ENCODE measurements at places on chromosomes 5 and 9.

DNA sequence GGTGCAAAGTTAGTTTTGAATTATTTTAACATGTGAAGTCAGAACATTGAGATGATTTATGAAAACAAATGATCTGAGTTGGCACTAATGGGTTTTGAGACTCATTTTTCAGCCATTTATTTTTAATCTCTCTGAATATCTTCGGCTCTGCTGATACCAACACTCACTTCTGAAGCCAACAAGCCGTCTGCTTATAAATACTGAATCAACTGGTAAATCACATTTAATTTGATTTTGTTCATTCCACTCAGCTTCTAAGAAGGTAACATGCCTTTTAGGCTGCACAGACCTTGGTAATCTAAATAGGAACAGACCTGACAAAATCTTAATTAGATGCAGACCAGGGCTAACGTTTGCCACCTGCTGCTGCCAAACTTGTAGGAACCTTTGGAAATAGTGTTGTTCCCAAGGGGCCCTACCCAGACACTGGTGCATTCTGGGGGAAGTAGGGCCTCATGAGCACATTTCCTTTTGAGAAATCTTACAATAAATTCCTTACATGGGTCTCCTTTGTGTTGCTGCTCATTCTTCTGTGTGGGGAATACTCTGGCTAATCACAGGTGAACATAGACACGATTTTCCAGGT lies 182.2 kb downstream of the KCTD16 start:
- no peak for DNase-seq

DNA sequence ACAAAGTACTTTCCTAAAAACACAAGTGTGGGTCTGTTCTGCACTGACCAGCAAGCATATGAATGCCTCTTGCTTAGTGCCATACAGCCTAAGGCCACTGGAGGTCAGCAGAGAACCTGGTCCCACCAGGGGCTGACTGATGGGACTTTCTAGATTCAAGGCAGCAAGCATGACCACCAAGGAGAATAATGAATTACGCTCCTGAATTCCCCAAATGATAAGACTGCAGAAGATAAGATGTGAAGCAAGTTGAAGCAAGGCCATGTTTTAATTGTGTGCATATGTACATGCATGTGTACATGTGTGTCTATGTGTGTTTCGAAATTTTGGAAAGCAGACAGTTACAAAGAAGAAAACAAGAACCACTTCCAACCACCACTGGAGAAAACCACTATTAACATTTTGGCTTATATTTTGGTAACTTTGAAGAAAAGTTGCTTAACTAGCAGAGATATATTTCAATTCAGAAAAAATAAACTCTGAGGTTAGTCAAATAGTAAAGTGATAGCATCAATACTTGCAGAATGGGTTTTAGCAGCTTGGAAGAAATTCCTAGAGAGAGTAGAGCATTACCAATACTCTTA lies 70.5 kb downstream of the ERP44 start:
- DNase-seq, result peak; percentile 67

DNA sequence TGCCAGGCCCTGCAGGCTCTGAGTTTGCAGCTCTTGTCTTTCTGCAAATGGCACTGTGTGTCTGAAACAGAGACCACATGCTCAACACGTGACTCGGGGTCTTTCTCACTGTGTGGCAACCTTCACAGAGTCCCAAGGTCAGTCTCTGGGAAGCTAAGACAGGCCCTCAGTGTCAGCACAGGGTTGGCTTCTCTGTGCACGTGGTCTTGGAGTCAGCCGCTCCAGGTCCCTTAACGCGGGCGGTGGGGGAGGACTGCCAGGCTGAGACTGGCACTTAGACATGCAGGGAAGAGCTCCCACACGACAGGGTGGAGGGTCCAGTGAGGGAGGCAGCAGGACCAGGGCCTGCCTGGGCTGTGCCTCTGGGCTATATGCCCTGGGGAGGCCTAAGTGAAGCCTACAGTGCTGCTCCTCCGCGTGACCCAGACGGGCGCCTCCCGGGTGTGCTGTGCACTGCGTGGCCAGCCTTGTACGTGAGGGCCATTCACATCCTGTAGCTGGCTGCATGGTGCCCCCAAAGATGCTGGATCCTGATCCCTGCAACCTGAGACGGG lies 76.8 kb downstream of the ADAMTS2 start:
- DNase-seq, result no peak

DNA sequence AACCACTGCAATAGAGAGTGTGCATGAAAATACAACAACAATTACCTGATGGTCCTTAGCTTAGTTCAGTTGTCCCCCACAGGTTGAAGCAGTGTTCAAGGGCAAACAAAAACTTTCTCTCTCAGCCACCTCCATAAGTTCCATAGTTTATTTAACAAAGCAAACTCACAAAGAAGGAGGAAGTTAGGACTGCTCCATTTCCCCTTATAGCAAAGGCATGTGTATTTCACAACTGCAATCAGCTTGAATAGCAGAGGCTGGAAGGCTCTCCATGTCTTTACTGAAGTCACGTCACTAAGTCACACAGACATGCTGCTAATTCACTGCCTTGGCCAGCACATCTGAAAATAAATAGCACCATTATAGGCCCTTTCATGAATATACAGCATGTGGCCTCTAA lies 43.3 kb downstream of the DOCK8 start:
- DNase-seq, result peak; percentile 2

- DNase-seq, result no peak
These were observed 4.1 kb upstream of the PDGFRB start for GRCh38 chr5:150159741-150160179.

DNA sequence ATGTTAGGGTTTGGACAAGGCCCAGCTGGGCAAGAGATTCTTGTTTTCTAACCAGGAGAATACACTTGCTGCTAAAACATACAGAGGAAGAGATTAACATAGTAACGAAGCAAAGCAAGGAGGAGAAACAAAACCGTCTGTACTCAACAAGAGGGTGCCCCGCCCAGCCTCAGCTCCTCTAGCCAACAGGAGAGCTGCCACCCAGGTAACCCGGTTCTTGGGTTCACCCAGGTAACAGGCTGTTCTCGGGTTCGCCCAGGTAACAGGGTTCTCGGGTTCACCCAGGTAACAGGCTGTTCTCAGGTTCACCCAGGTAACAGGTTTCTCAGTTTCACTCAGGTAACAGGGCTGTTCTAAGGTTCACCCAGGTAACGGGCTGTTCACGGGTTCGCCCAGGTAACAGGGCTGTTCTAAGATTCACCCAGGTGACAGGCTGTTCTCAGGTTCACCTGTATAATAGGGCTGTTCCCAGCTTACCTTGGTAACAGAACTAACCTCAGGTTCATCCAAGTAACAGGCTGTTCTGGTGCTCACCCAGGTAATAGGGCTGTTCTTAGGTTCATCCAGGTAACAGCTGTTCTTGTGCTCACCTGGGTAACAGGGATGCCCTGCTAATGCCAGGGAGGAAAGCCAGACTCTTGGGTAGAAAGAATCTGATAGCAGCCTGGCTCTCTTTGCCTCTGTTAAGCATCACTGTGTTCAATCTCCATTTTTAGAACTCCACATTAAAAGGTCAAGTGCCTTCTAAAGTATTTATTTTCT lies 271.6 kb downstream of the SYK start:
- DNase-seq, result no peak

- DNase-seq, result no peak
These were observed 2.8 kb downstream of the MEF2C start for GRCh38 chr5:88880201-88880600.

- no peak for DNase-seq
These were observed 868.5 kb downstream of the MAT2B start for GRCh38 chr5:164373876-164374275.

DNA sequence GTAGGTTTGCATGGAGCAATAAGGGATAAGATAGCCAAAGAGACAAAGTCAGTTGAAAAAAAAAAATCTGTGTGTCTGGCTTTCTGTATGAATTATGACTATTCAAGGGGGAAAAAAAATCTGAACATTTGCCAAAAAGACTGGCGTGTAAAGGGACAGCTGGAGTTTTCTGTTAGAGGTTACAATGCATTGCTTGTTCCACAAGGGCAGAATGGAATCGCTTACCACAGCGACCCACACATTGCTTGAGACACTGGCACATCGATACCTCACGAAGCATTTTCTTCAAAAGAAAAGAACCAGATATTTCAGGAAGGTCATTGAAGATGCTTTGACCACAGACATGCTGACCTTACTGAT lies 327.8 kb downstream of the TMEM167A start:
- no peak for DNase-seq

- DNase-seq, result no peak
These were observed at the start of gene IL7R for GRCh38 chr5:35856765-35857351. TSS of gene IL7R (plus strand) at chr5:35856891. CDS start at chr5:35856978, 87 bp downstream.

DNA sequence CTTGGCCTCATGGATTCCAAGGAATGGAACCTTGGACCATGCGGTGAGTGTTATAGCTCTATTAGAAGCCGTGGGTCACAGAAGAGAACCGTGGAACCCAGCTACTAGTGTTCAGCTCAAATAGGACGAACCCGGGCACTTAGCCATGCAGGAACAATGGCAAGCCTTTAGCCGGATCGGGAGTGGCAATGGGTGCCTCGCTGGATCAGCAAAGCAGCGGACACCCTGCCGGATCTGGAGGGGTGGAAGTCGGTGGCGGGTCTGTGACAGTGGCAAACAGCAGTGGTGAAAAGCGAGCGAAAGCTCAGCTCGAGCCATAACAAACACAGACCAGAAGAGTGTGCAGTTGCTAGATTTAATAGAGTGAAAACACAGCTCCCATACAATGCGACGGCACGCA lies 2.4 kb upstream of the CDO1 start:
- no peak for DNase-seq

DNA sequence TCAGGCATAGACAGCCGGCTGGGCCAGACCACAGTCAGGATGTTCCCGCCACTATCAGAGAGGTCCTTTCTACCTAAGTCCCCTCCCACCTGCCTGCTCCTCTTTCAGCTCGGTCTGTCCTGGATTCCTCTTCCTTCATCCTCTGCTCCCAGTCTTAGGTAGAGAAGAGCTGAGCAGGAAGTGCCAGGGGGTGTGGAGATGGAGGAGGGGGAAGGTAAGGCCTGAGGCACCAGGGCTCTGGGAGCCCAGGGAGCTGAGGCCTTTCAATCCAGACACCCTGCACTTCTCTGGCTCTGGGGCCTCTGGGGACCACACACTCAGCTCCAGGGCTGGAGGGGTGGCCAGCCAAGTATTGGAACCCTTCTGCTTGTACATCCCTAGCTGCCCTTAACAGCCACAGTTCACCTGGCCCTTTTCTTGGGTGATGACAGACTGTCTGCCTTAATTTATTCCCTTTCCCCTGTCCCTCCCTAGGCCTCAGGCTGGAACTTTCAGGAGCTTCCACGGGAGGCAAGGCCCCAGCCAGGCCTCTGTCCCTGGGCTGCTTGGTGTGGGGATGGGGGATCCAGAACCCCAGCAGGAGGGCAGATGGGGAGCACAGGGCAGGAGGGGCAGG lies 15.6 kb downstream of the IRF1 start:
- no peak for DNase-seq

DNA sequence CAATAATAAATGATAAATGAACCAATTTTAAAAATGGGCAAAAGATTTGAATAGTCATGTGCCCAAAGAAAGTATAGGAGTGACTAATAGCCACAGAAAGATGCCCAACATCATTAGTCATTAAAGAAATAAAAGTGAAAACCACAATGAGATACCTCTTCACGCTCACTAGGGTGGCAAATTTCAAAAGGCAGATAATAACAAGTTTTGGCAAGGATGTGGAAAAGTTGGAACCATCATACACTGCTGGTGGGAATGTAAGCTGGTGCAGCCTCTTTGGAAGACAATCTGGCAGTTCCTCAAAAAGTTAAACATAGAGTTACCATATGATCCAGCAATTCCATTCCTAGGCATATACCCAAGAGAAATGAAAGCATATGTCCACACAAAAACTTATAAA lies 1819.8 kb downstream of the MAT2B start:
- DNase-seq, result no peak

DNA sequence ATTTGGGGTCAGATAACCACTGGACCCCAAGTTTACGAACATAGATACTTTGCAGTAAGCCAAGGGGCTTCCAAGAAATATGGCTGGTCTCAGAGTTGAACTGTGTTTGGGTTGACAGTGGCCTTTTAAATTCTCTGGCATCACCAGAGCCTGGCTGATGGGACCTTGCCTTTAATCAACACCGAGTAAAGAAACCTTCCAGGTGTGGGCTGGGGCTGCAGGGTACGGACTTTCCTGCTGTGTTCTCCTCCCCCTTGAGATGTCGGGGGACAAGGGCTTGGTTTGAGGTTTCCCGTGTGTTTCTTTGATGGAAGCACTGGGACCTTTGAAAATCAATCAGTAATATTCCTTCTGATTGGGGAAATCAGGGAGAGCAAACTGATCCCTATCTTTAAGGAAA lies 140.1 kb downstream of the MTX3 start:
- DNase-seq, result no peak

GRCh38 chr9:73157811-73158210 lies 6.1 kb downstream of the ANXA1 start:
- DNase-seq, result no peak

- DNase-seq, result no peak
These were observed 1459.3 kb upstream of the ACO1 start for GRCh38 chr9:30925126-30925525.

- no peak for DNase-seq
These were observed 131.5 kb downstream of the FSTL4 start for GRCh38 chr5:133480866-133481265.

- DNase-seq, result no peak
These were observed 5.8 kb downstream of the HMGCR start for GRCh38 chr5:75342836-75343235.

GRCh38 chr5:58460732-58461286 lies 923 bp upstream of the PLK2 start:
- peak; percentile 85 for DNase-seq

DNA sequence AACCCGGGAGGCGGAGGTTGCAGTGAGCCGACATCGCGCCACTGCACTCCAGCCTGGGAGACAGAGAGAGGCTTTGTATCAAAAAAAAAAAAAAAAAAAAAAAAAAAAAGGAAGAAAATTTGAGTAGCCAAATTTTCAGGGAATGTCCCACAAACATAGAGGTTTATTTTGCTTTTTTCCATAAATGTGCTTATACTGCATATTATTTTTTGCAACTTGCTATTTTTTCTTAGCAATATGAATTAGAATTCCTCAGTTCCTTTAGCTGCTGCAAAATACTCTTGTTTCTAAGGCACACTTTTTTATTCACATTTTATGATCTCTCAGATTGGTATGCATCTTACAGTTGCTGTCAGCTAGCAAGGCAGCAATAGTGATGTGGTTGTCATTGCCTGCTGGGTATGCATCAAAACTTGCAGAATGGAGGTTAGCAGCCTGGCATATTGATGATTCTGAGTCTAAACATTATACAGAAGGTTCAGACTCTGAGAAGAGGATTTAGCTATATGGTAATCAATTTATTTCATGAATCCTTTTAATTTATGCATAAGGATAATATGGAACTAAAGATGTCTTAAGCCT lies 13.0 kb upstream of the MSANTD3 start:
- no peak for DNase-seq

GRCh38 chr9:112112519-112112918 lies 62.6 kb downstream of the SUSD1 start:
- no peak for DNase-seq

DNA sequence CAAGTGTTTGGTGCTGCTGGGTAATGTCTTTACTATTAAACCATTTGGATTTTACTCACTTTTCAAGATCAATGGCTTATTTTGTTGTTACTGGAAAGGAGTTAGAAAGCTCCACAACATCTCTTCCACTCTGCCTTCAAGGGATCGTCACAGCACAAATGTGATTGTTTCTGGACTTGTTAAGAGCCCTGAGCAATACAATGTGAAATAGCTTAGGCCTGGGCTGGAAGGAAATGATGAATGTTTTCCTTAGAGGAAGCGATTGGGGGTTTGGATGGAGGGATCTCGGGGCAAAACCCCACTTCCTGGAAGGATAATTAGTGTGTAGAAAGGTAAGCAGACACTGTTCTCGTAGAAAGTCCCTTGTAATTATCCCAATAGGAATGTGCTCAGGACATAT lies 59.3 kb upstream of the MYO10 start:
- DNase-seq, result no peak

- no peak for DNase-seq
These were observed 322.1 kb upstream of the SLC30A5 start for GRCh38 chr5:68771732-68772131.

Data from anterior cingulate cortex (tissue), 58 donors.